ENCODE measurements at places on chromosomes 13 and 19.
A peak's percentile ranks its signal among the peaks of the same experiment; 100 is the strongest.

DNA sequence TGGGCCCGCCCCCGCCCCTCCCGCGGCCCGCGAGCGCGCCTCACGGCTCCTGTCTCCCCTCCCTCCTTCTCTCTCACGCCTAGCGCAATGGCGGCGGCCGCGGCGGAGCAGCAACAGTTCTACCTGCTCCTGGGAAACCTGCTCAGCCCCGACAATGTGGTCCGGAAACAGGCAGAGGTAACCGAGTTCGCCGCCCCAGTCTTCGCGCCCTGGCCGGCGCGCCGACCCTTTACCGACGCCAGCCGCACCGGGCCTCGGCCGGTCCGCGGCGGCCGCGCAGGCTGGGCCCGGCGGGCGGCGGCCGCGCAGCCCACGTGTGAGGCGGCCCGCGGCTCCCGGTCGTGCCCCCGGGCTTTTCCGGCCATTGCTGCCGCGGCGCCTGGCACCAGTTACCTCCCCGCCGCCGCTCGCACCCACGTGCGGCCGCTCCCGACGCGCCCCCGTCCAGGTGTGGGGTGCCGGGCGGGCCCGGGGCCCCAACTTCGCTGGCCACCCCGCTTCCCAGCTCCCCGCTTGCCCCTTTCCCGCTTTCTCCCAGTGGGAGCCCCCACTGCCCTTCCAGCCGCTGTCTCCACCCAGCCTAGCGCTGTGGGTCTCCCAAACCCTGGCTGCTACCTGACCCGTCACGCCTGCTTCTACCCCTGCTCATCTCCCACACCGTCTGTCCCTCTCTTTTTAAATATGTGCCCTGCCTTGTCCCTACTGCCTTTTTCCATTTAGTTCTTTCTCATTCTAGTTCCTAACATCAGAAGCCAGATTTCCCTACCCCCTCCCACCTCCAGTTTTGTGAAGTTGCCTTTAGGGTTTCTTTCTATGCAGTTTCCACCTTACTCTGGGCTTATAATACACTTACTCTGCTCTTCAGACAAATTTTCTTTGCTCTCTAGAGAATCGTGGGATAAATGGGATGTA, 23.4 kb downstream of the IPO5 start:
- peak; percentile 2 for DNase-seq

- DNase-seq, result no peak
These were observed 19.6 kb downstream of the ALG5 start for GRCh38 chr13:36979361-36980050.

DNA sequence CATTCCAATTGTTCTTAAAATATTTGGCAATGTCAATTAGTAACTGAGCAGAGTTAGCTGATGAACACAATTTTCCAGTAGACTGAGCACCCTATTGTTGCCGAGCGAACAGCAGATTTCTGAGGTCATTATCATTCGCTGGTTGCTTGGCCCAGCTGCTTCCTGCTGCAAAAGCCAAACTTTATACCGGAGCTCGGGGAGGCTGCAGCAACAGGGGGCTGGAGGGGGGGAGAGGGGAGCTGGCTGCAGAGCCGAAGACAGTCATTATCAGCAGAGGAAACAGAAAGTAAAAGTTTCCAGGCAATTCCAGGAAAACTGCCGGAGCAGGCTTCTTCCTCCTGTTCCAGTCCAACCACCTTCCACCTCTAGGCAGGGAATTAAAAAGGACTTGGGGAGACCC, 77.9 kb downstream of the ZNF536 start:
- no peak for DNase-seq

- no peak for DNase-seq
These were observed 1.3 kb upstream of the CCNE1 start for GRCh38 chr19:29810504-29810871.

DNA sequence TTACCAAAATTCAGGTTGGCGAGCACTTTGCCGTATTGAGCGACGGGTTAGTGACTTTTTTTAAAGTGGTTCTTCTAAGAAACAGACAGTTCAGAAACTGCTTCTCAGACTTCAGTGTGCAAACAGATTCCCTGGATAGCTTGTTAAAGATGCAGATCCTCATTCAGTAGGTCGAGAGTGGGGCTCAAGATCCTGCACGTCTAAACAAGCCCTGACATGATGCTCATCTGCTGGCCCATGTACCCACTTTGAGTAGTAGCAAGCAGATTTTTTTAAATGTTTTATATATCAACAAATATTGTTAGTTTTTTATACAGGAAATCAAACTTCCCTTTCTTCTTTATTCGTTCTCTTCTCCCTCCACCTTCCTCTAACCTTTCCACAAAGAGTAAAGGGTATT, 7.3 kb downstream of the METTL21C start:
- DNase-seq, result no peak

DNA sequence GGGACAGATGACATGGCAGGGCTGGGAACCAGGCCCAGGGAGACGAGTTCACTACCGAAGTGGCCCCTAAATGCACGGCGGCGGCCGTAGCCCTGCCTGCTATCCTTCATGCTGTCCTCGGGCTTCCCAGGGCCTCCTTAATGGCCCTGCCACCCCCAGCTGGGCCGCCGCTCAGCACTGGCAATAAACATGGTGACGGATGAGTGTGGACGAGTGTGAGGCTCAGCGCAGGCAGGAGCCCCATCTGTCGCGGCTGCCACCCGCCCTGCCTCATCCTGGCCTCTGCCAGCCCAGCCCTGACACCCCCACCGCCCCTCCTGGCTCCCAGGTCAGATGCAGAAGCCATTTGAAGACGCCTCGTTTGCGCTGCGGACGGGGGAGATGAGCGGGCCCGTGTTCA, 13.6 kb downstream of the PIN1 start:
- no peak for DNase-seq

GRCh38 chr19:39131255-39131755, 5.7 kb downstream of the PAK4 start:
- DNase-seq, result no peak

GRCh38 chr13:30616927-30617314, 799 bp upstream of the USPL1 start:
- no peak for DNase-seq

DNA sequence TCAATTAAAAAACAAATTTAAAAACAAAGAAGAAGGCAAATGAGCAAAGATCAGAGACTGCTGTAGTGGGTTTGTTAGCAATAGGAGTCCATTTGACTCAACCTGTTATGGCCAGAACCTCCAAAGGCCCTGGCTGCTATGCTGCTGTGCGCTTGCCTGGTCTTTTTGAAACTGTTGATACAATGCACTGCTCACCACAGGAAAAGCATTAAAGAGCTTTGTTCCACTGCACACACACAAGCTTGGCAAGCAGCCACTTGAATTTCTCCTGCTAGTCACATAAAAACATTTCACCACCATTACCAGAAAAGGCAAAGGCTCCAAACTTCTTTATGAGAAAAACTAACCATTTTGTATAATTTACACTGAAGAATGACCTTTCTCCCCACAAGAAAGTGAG, 132.2 kb downstream of the FREM2 start:
- DNase-seq, result no peak

GRCh38 chr13:41722684-41723535, 238.0 kb downstream of the VWA8 start:
- no peak for DNase-seq

DNA sequence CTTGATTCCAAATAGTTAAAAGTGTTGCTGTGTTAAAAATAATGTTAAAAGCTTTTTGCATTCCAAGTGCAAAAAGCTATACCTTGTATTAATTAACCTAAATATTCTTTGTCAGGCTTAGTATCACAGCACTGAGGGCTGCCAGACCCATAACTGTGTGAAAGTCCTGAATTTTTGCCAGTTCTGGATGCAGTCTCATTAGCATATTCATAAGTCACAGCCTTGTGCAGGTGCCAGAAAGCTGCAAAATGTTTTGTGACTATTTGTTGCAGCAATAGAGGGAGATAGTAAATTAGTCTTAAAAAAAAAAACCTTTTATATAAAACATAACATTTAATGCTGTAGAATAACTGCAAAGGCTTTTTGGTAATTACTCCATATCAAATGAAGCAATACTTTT, 56.6 kb downstream of the SLITRK1 start:
- DNase-seq, result no peak

DNA sequence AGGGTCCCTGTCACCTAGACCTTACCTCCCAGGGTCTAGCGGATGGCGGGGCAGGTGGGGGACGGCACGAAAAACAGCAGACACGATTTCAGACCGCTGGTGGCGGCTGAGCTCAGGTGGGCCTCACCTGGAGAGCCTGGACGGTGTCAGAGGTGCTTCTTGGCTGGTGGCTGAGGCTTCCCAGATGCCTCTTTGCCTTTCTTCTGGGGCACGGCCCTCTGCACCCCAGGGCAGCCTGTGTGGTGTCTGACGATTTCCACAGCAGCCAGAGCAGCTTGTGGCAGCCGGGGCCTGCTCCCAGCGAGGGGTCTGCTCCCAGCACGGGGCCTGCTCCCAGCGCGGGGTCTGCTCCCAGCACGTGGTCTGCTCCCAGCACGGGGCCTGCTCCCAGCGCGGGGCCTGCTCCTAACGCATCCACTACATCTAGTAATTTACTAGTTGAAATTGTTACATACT, 66.7 kb downstream of the ATP11A start:
- no peak for DNase-seq

DNA sequence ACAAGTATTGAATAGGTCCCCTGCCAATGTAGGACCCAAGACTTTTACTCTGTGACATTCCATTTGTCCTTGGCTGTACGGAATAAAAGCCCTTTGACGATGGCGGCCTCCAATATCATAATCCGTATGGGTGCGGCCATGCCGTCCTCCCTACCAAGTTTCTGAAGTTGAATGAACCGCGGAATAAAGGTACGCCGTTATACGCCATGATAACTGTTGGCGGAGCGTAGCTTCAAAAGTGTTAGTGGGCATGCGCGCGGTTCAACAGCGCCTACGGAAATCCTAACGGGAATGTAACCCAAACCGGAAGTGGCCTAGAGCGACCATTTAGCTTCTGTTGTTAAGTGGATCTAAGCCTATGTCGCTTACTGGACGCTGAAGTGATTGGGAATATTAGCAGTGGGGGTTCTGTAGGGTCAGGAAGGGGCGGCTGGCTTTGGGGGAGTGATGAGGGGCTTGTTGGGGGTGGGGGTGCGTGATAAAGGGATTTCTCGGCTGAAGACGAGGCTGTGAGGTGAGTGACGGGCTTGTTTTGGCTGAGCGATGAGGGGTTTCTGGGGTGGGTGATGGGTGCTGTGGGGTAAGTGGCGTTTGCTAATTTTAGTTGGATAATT, at the start of gene ZNF175:
Gene ZNF175, plus strand, starts transcription at position 322 of the 614 bp plus-strand sequence. CDS start 2,047 bp downstream, outside the sequence.
- peak; percentile 77 for DNase-seq

DNA sequence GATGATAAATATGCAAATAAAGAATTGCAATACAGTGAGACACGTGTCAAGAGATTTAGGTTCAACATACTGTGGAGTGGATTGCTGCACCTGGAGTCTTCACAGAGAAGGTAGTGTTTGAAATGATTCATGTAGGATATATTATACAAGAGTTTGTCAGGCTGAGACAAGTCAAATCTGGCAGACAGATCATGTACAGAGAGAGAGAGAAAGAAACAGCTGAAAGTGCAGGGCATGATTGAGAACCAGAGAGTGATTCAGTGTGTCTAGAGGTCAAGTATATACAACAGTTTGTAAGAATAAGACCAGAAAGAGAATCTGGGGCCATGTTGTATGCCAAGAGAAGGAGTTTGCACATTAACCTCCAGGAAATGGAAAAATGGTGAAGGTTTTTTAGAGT, 2.1 kb upstream of the VWA8 start:
- no peak for DNase-seq

- DNase-seq, result no peak
These were observed 44.4 kb downstream of the KLF5 start for GRCh38 chr13:73103238-73103637.
